ENCODE measurements at places on chromosomes 3 and 15. TPM values are rescaled to one million over a fixed set of nuclear protein-coding genes. Genes with fewer than 3 reads are reported as not detected.

GRCh38 chr15:85470563-85471271 is 90.3 kb downstream of the AKAP13 start:
- no peaks in the 10 kb centered on the region for H3K4me1 ChIP-seq
- no peak for DNase-seq

DNA sequence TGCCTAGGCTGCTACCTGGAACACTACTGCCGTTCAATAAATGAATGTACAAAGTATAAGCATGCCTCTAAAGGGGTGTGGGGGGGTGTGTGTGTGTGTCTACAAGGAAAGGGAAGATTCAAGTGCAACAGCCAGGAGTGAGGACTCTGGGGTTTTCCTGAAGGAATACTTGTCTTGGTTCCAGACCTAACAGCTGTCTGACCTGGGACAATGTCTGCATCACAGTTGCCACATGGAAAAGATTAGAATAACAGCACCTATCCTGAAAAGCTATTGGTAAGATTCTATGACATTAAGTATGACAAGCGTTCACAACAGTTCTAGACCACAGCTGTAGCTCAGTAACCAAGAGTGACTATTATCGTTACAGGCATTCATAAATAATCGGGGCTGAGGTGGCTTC is 345.2 kb downstream of the FOXP1 start:
- no peak overlapping the region for H3K4me3 ChIP-seq
- no peak for DNase-seq
- no peaks in the 10 kb centered on the region for H3K27me3 ChIP-seq
- H3K36me3 ChIP-seq = no peaks in the 10 kb centered on the region
- peaks cover 3% of the 10 kb centered on the region for H3K4me1 ChIP-seq

The ISL2 gene
- 0.44 TPM for total RNA-seq

DNA sequence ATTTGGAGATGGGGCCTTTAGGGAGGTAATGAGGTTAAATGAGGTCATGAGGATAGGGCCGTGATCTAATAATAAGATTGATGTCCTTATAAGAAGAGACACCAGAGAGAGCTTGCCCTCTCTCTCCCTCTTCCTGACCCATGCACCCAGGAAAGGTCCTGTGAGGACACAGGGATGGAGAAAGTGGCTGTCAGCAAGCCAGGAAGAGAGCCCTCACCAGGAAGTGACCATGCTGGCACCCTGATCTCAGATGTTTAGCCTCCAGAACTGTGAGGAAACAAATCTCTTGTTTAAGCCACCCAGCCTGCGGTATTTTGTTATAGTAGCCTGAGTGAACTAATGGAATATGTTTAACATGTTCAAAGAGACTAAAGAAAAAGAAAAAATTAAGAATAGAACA is 15.3 kb upstream of the GNB5 start:
- no peak overlapping the region for H3K4me3 ChIP-seq
- DNase-seq = no peak
- H3K27ac ChIP-seq = no peak overlapping the region
- no peaks in the 10 kb centered on the region for H3K36me3 ChIP-seq

DNA sequence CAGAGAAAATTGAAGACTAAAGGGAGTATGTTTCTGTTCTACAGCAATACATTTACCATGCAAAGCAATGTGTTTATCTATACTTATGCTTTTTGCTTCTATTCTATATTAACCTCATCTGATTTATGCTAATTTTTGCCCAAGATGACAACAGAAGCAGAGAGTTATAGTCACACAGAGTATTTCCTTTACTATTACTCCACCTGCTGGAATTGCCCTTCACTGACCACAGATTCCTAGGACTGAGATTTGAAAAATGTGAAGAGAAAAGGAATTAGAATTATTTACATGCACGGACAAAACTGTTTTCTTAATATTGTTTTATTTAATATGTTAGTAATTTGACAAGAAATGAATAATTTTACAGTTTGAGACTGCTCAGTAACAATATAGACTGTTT is 745.6 kb downstream of the VGLL3 start:
- H3K4me1 ChIP-seq = no peaks in the 10 kb centered on the region
- DNase-seq = no peak
- no peak overlapping the region for H3K27ac ChIP-seq

The CSPG5 gene
- 0.16 TPM for total RNA-seq

- no peak overlapping the region for H3K27ac ChIP-seq
- H3K36me3 ChIP-seq = no peaks in the 10 kb centered on the region
- H3K4me1 ChIP-seq = no peaks in the 10 kb centered on the region
Measured at GRCh38 chr15:77527164-77527778, 105.4 kb downstream of the LINGO1 start.

The SNURF gene
- total RNA-seq = 19.1 TPM

DNA sequence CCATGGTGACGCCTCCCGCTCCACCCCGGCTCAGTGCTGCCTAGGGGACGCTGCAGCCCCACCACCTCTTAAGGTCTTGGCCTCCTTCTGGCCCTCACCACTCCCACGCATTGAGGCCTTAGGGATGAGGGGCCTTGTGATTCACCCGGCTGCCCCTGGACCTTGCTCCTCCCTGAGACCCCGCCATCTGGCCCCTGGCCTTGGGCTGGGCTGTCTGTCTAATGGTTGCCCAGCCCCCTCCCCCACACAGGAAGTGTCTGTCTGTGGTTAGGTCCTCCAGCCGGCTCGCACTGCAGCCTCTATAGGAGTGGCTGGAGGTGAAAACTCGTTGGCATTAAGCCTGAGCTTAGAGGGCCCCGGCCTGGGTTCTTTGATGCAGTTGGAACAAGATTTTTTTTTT is 21.5 kb upstream of the MTHFS start:
- H3K4me3 ChIP-seq = no peak overlapping the region
- no peaks in the 10 kb centered on the region for H3K27me3 ChIP-seq
- H3K27ac ChIP-seq = no peak overlapping the region
- no peaks in the 10 kb centered on the region for H3K4me1 ChIP-seq
- DNase-seq = no peak

DNA sequence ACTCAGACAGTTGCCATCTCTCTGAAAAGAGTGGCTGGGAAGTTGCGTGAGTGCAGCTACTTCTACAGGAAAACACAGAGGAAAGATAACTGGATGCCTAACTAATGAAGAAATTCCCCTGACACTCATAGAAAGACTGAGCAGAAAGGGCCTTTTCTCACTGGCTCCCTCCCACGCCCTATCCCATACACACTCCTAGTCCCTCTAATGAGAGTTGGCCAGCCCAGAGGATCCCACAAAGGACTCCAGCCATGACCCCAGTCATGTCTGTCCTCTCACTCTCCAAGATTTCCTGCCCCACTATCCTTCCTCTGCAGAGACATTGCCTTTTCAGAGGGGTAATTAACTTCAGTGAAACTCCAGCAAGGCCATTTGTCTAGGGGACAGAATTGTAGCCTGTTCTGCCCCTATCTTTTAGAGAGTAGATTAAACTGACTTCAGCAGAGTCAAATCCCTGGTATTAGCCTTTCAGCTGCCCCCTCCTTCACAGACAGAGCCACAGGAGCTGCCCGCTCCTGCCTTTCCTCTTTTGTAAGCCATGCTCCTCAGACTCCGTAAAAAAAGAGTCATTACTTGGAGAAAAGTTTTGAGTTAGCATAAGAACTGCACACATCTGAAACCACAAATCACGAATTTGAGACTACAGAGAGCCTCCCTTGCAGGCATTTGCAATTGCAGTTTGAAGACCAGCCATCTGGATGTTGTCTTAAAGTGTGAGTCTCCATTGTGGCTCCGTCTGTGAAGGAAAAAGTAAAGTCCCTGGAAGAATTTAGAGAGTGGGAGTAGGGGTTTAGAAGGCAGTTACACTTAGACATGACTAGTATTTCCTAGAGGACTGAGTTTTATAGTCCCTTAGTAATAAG is 129.1 kb upstream of the SEMA6D start:
- H3K4me1 ChIP-seq = no peaks in the 10 kb centered on the region
- no peaks in the 10 kb centered on the region for H3K27me3 ChIP-seq
- DNase-seq = no peak
- no peak overlapping the region for H3K27ac ChIP-seq
- H3K4me3 ChIP-seq = no peak overlapping the region

DNA sequence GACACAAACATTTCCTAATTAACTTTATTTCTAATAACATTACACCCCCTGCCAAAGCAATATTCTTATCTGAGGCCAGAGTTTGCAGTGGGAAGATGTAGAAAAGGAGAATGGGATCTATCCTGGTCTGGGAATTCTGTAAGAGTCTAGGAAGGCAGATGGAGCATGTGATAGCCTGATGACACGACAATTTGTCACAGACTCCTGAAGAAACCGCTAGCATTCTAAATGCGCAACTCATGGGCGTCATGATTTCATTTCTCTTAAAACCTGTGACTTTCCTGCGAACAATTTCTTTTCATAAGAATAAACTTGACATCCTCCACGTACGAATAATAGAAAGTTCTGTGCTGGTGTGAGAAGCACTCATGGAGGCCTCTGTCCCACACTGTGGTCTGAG is 72.9 kb upstream of the ATP10A start:
- H3K27ac ChIP-seq = no peak overlapping the region
- DNase-seq = no peak
- no peaks in the 10 kb centered on the region for H3K36me3 ChIP-seq
- H3K4me1 ChIP-seq = no peaks in the 10 kb centered on the region
- H3K27me3 ChIP-seq = no peaks in the 10 kb centered on the region

The LARP6 gene
- 21.0 TPM for total RNA-seq

DNA sequence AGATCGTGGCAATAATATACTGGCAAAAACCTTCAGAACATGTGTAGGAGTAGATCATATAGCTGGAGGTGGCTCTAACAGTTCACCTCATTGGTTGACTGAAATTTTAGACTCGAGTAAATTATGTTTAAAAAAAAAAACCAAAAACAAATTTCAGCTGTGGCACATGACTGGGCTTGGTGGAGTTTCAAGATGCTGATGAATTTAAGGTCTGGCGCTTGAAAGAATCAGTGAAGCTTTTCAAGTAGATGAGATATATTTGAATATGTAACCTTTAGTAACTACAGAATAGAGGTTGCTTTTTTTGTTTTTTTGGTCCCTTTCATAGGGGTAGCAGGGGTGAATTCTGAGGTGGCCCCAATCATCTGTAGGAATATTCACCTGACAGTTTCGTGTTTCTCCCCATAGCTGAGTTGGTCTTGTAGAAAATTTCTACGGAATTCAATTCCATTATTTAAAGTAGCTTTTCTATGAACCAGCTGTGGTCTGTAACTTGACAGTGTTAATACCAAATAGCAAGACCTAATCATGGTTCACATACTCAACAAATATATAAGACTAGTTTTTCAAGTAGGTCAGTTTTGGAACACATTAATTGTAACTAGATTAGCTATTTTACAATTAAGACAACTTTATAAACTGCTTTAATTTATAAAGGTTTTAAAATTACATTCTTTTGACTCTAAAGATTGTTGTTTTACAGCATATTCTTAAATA is 65.6 kb downstream of the MAP4 start:
- no peaks in the 10 kb centered on the region for H3K27me3 ChIP-seq
- DNase-seq = no peak
- H3K4me3 ChIP-seq = no peak overlapping the region
- no peak overlapping the region for H3K27ac ChIP-seq

- H3K27ac ChIP-seq = no peak overlapping the region
- H3K4me1 ChIP-seq = no peaks in the 10 kb centered on the region
- H3K27me3 ChIP-seq = no peaks in the 10 kb centered on the region
Measured at GRCh38 chr3:58092521-58092920, 84.3 kb downstream of the FLNB start.

GRCh38 chr15:55685286-55685685 is 57.7 kb downstream of the PRTG start:
- H3K36me3 ChIP-seq = no peaks in the 10 kb centered on the region
- H3K4me3 ChIP-seq = no peak overlapping the region
- no peak overlapping the region for H3K27ac ChIP-seq
- no peaks in the 10 kb centered on the region for H3K27me3 ChIP-seq

GRCh38 chr3:22349215-22349851 is 598.3 kb upstream of the ZNF385D start:
- no peak overlapping the region for H3K27ac ChIP-seq
- DNase-seq = peak; percentile 10
- H3K4me1 ChIP-seq = no peaks in the 10 kb centered on the region
- H3K27me3 ChIP-seq = no peaks in the 10 kb centered on the region

The OR5H15 gene
- not detected for total RNA-seq

The CCR8 gene
- 0.19 TPM for total RNA-seq

GRCh38 chr3:14883226-14883625 is 64.2 kb upstream of the NR2C2 start:
- H3K27ac ChIP-seq = no peak overlapping the region
- DNase-seq = no peak
- no peaks in the 10 kb centered on the region for H3K4me1 ChIP-seq

DNA sequence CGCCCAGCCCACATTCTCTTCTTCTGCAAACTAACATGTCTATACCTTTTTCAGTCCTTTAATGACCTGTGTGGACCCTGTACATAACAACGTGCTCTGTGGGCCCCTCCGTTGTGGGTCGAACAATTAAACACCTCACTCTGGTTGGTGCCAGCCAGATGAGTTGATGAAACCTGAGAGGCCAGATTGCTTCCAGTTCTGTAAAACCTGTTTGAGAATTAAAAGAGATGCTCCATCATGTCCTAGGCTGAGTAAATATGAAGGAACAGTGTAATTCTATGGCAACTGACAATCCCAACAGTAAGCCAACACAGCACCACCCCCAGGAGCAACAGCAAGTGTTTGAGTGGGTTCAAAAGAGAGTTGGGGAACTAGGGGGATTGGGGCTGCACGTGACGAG is 5.7 kb upstream of the THBS1 start:
- H3K4me1 ChIP-seq = no peaks in the 10 kb centered on the region
- H3K27ac ChIP-seq = no peak overlapping the region
- H3K27me3 ChIP-seq = no peaks in the 10 kb centered on the region
- H3K4me3 ChIP-seq = no peak overlapping the region

DNA sequence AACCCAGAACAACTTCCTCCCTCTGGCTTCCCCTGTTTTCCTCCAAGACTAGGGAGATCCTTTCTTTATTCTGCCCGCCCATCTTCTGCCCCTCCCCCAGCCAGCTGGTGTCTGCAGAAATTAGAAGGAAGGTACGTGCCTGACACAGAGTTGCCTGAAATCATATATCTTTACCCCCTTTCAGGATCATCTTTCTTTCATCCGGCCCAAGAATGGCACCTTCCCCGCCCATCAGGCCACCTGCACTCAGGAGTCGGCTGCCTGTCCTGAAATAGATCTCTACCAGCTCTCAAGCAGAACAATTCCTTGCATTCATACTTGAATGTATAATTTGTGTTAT is 133.7 kb downstream of the VGLL4 start:
- H3K4me3 ChIP-seq = no peak overlapping the region
- peak; percentile 90 for DNase-seq
- H3K36me3 ChIP-seq = no peaks in the 10 kb centered on the region

DNA sequence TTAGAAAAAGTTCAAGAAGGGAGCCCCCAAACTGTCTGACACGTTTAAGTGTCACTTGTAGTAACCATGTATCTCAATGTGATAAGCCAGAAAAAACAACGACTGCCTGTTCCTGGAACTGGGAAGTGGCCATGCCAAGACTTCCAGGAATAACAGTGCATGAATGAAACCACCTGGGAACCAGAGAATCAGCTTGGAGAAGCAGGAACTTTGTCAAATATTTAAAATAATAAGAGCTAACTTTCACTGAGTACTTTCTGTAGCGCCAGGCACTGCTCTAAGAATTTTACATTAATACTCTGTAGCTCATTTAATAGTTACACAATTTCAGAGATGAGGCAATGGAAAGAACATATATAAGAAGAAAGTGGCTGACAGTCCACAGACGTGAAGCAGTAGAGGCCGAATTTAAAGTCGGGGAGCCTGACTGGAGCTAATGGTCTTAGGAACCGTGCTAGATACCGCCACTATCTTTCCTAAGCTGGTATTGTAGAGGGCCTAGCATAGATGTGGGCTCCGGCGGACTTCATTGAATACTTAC is 876 bp downstream of the PLSCR1 start:
- H3K36me3 ChIP-seq = no peaks in the 10 kb centered on the region
- no peaks in the 10 kb centered on the region for H3K27me3 ChIP-seq
- peak overlapping the region; percentile 99 for H3K27ac ChIP-seq
- H3K4me3 ChIP-seq = peak overlapping the region; percentile 65
- DNase-seq = peak; percentile 58

Measured in kidney (tissue), 22 donors.